Caki2 (cell line): ENCODE measurements at places on chromosomes 5 and 9.

- DNase-seq = no peak
Observed at GRCh38 chr5:180618829-180619562, 27.7 kb upstream of the SCGB3A1 start.

- DNase-seq = no peak
Observed at GRCh38 chr5:35182486-35182885, 47.8 kb downstream of the PRLR start.

GRCh38 chr5:7668627-7669026, 182.3 kb downstream of the CFAP90 start:
- no peak for DNase-seq

GRCh38 chr5:115602591-115603125, 379 bp upstream of the TICAM2 start:
- DNase-seq = no peak
